ENCODE measurements at places on chromosomes 7 and 10.
A peak's percentile ranks its signal among the peaks of the same experiment; 100 is the strongest.

- peak; percentile 22 for DNase-seq
Observed at GRCh38 chr10:34434119-34434594, 380.9 kb downstream of the PARD3 start.

- DNase-seq, result no peak
Observed at GRCh38 chr10:2610946-2611345, 456.4 kb upstream of the PFKP start.

DNA sequence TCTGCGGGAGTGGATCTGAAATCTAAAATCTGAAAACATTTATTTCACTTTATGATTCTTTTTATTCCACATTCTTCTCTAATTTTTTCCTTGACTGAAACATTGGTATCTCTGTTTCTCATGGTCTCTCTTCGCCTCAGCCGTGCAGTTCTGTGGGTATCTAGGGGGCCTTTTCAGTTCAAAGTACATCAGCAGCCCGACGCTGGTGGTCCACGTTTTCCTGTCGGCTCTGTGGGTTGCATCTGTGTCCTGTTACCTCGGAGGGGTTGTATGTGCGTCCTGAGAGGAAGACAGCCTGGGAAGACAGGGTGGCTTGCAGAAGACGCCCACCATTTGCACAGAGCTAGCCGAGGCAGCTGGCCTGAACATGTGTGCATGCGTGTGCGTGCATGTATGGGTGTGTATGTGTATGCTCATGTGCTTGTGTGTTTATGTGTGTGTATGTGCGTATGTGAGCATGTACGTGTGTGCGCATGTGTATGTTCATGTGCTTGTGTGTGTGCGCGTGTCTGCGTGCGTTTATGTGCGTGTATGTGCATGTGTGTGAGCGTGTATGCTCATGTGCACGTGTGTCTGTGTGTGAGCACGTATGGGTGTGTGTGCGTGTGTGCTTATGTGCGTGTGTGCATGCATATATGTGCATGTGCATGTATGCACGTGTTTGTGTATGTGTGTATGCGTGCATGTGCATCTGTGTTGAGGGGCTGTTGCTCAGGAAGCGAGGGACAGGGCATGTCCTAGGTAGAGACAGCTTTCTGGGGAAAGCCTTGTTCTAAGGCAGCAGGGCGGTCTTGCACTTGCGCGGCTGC lies 211.8 kb downstream of the ADARB2 start:
- no peak for DNase-seq

- DNase-seq, result no peak
Observed at GRCh38 chr10:92834331-92834730, 14.0 kb upstream of the EXOC6 start.

DNA sequence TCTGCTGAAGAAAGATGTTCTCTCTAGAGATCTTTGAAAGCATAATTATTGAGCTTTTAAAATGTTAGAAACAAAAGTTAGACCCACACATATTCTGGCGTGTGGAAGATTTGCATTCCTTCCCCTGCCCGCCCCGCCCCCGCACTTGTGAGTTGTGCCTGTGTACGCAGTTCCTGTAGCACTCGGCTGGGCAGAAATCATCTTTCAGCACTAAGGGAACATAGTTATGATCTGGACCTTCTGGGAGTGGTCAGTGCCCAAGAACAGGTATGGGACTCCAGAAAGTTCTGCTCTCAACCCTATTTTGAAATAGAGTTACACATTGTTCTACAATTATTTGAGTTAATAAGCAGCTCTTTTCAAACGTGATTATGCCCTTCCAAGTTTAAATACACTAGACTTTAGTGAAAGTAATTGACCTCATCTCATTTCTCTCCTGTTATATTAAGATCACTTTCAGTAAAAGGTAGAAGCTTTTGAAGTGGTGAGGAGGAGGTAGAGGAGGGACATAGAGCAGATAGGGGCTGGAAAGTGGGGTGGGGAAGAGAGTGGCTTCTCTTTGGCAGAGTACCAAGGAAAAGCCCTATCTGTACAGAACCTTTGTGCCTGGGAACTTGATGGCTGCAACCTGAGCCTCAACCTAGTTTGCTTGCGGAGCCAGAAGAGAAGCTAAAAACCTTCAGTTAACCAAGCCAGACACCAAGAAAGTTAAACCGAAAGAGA lies 5.7 kb downstream of the BLVRA start:
- DNase-seq, result peak; percentile 76

DNA sequence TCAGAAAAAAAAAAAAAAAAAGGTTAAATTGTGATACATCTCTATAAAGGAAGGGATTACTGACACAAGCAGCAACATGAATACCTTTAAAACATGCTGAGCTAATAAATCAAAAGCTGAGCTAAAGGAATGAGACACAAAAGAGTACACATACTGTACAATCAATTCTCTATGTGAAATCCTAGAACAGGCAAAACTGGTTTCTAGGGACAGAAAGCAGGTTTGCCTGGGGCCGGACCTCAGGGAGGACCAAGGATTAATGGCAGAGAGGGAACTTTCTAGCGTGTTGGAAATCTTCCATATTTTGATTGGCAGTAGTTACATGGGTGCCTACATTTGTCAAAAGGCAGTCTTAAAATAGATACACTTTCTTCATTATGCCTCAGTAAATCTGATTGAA lies 52.5 kb downstream of the KLRG2 start:
- no peak for DNase-seq

DNA sequence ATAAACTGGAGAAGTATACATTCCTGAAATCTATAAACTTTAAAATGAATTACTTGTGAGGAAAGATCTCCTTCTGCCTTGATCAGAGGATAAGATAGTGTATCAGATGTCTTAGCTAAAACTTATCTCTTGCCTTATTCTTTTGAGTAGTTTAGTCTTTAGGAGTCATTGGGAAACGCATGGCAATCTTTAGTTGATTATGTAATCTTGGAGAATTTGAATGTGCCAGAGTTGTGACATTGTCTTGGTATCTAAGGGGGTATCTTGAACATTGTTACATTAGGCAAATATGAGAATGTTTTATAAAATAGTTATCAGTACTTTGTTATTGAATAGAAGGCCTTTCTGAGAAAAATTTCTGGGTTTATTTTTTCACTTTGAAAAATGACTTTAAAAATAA lies 61.6 kb upstream of the ADRA2A start:
- DNase-seq, result peak; percentile 14

GRCh38 chr7:42690794-42691639 lies 220.9 kb downstream of the C7orf25 start:
- DNase-seq, result no peak

- no peak for DNase-seq
Observed at GRCh38 chr10:20254497-20254896, 438.3 kb downstream of the PLXDC2 start.

DNA sequence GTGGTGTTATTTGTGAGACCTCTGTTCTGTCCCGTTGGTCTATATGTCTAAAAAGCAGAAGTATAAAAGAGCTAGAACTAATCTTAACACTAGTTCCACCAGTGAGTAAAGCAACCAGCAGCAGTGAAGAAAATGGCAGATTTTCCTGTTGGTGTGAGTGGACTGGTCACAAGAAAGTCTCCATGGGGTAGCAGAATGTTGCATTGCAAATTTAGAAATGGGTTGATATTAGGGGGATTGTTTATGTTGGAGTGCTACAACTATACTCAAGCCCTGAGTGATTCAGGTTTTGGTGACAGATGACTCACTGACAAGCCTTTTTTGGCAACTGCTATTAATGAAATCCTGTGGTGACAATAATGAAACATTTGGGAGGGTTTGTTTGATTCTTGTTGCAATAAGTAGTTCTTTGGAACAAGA lies 5.6 kb downstream of the AVL9 start:
- peak; percentile 72 for DNase-seq

GRCh38 chr10:17432723-17433122 lies 21.7 kb downstream of the ST8SIA6 start:
- DNase-seq, result no peak

GRCh38 chr10:1365540-1366321 lies 309.5 kb downstream of the WDR37 start:
- no peak for DNase-seq

GRCh38 chr7:132576721-132577085 lies 433 bp upstream of the PLXNA4 start:
- DNase-seq, result no peak

- DNase-seq, result no peak
Observed at GRCh38 chr7:140049339-140050024, 13.3 kb downstream of the PARP12 start.

GRCh38 chr10:72276421-72277339 lies 3.0 kb downstream of the DDIT4 start:
- DNase-seq, result peak; percentile 47

Data from suppressor macrophage (primary cell).